ENCODE measurements at places on chromosomes 5 and 9.

DNA sequence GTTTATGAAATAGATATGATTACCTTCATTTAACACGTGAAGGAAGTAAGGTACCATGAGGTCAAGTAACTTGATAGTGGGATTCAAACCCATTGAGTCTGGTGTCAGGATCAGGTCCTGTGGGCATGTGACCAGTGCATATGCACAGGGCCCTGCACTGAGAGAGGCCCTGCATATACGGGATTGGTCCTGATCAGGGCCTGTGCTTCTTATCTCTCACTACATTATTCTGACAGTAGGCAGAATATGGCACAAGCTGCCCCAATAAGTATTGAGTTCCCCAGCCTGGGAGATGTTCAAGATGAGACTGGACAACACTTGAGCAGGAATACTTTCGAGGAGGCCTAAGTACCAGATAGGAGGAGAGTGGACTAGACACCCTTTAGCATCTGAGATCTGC, 44.0 kb downstream of the GALNT10 start:
- no peak for DNase-seq

DNA sequence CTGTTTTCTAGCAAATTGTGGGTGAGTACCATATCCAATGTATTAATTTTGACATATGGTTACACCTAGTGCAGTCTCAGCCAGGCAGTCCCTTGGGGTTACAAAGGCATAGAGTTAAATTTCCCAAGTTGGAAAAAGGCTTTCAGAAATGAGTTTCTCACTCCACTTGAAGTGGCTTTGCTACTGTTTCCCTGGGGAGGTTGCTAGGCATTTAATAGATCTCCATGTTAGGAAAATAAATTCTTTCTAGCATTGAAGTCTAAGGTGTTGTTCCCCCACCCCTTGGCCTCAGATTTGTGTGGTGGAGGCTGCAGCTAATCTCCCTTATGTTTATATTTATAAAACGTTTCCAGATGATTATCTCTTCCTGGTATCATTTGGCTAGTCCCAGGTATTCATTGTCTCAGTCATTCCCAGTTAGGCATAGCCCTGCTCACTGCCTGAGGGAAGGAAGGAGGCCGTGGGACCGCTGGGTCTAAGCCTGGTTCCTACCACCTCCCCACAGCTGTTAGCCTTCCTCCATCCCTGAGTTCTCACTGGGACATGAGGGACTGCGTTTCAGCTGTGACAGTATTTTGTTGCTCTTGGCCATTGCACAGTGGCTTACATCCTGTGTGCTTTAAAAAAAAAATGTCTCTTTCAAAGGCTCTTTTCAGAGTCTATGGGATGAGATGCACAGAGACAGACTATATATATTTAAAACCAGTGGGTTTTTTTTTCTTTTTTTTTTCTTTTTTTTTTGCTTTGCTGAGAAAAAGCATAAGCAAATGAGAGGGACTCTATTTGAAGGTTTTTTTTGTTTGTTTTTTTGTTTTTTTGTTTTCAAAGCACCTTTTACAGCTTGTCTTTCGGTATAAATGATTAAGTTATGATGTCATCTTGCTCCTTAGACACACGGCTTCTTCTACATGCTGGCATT, 121.5 kb downstream of the MAST4 start:
- DNase-seq: no peak

DNA sequence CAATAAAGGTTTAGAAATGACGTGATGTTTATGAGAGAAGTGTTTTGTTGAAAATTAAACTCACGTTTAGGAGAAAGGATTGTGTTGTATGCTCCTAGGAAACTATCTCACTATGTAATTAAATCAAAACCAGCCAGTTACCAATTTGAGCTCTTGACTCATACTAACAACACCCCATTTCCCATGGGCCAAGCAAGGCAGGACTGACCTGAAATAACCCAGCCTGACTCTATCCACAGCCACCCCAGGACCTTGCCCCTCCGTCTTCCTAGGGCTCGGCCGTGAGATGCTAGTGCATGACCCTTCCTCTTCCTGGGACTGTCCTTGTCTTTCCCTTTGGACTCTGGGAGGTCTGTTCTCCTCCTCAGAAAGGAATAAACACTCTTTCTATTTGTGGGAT, 16.4 kb downstream of the TLR4 start:
- no peak for DNase-seq

DNA sequence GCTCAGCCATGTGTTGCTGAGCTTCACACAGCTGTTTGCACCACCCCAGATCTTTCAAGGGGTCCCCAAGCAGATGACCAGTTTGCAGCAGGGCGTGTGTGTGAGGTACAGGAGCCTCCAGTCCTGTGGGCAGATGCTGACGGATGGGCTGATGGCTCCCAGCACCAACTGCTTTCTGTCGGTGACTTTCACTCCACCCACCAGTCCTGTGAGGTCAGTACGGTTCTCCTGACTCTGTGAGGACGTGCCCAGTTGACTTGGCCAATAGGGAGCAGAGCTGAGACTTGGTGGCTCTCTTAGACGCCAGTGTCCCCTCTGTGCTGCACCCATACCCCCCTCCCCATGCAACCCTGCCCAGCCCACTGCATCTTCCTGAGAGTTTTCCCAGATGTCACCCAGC, 19.7 kb downstream of the COL5A1 start:
- no peak for DNase-seq

DNA sequence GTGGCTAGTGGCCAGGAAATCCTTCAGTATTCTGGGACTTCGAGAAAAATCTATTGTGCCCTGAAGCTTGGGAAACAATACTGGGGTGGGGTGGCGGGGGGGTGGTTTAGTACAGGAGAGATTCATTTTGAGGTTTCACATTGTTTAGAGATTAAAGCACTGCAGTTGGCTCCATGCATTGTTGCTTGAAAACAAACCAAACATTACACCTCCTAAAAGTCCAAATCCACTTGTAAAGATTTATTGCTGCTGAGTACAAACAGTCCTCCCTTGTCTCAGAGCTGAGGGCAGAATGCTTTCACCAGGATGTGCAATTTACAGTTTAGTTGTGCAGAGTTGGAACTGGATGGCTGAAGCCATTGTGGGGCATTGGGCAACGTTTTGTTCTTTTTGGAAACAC, 49.4 kb downstream of the GGTA1 start:
- DNase-seq: no peak

- no peak for DNase-seq
These were observed 79.6 kb downstream of the CSNK1A1 start for GRCh38 chr5:149471406-149472183.

All from GDM1 (cell line).